Activated T-cell treated with anti-CD3 and anti-CD28 coated beads, Interleukin-2, amount 50 U/mL, for 48 hours (primary cell): ENCODE measurements at places on chromosomes 5 and 9.

DNA sequence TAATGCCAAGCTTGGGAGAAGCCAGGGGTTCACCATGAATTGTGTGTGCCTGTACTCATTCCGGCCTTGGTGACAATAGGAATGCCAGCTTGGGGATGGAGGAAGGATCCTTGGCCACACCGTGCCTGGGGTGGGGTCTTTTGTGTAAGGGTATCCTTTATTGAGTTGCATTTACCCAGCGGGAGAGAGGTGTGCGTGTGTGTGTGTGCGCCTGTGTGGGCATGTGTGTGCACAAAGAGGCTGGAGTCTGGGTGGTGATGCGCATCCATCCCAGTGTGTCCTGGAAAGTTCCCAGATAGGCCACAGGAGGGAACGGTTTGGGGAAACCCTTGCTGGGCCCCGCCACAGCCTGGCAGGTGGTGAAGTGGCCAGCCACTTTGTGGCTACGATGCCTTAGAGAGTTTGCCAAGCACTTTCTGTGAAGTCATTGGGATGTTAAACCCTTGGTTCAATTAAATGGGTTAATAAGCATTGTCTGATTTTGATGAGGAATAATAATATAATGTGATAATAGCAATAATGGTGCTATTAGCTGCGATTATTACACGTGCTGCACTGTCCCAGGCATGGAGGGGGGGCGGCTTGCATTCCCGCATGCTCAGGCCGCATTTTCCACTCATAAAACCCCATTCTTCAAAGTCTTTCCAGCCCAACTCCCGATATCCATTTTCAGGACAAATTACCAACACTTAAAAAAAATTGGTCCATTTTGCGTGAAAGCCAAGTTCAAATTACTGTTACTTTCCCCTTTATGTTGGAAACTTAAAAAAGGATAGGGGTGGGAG, 13.7 kb downstream of the PITX1 start:
- peak; percentile 8 for DNase-seq

- DNase-seq = no peak
These were observed 98.0 kb downstream of the SLC25A46 start for GRCh38 chr5:110836851-110837250.

- no peak for DNase-seq
These were observed 532.2 kb downstream of the ACTL7B start for GRCh38 chr9:108323615-108324014.

DNA sequence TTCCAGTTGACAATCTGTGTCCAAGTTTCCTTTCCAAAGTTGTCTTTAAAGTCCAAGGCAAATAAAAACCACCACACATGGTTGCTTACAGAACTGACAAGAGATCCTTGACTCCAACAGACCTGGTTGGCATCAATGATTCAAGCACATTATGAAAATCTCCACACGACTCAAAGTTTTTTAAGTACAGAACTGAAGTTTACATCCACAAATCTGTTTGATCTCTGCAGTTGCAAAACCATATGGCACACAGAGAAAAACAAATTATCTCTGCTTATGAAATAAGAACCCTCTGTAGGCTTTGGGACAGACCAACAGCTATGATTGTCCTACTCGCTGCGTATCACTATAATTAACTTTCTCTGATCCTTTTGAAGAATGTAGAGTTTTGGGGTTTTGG, 60.8 kb downstream of the MLLT3 start:
- DNase-seq = no peak

DNA sequence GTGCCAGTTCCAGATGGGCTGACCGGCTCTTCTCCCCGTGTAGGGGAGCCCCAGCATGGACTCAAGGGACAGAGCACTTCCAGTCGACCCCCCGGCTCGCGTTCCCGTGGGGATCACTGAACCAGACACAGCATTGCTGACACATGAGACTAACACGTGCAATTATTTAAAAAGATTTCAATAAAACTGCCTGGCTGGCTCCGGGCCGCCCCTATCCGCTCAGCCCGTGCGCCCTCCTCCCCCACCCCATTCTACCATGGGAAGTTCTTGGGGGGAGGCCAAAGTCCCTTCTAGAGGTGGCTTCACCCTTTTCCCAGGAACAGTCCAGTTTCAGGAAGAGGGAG, 4.7 kb downstream of the TESK1 start:
- DNase-seq = no peak

DNA sequence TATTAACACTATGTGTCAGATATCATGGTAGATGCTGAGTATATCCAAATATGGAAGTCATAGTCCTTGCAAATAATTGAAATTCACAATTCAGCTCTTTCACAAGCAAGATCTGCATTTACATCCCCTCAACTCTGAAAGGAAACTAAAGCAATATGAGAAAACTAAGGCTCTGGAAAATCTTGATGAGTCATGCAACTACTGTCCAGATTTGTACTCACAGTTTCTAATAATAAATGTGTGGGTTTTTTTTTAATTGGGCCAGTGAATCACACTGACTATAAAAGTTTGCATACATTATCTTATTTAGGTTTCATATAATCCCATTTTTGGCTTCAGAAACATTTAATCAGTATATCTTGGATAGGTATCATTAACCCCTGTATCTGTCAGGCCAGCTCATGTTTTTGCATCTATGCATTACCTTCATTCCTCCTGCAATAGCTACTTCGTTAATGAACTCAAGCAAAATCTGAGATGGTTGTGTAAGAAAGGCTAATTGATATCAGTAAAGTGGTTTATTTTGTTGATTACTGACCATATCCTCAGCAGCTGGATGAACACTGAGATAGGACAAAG, 58.7 kb upstream of the PRR16 start:
- DNase-seq = no peak

GRCh38 chr5:131589510-131590348, 45.3 kb downstream of the RAPGEF6 start:
- peak; percentile 28 for DNase-seq

DNA sequence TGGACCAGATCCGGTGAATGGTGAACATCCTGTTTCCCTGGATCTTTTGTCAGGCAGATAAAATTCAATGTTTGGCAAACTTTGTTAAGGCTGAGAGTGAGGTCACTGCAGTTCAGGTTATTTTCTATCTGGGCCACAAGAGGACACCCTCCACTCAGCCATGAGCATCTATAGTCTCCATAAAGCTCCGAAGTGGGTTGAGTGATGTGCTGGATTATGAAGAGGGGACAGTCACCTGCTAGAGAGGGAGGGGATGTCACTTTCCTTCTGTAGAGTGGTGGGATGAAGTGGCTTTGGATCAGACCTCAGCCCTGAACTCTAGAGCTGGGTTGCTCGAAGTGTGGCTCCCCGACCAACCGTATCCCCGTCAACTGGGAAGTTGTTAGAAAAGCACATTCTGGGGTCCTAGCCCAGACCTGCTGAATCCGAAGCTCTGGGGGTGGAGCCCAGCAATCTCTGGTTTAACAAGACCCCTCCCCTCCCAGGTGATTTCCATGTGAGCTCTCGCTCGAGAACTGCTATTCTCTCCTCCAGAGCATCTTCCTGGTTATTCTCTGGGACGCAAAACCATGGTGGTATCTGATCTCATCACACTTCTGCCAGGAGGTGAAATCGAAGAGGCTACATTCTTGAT, 31.8 kb upstream of the FGF1 start:
- no peak for DNase-seq

DNA sequence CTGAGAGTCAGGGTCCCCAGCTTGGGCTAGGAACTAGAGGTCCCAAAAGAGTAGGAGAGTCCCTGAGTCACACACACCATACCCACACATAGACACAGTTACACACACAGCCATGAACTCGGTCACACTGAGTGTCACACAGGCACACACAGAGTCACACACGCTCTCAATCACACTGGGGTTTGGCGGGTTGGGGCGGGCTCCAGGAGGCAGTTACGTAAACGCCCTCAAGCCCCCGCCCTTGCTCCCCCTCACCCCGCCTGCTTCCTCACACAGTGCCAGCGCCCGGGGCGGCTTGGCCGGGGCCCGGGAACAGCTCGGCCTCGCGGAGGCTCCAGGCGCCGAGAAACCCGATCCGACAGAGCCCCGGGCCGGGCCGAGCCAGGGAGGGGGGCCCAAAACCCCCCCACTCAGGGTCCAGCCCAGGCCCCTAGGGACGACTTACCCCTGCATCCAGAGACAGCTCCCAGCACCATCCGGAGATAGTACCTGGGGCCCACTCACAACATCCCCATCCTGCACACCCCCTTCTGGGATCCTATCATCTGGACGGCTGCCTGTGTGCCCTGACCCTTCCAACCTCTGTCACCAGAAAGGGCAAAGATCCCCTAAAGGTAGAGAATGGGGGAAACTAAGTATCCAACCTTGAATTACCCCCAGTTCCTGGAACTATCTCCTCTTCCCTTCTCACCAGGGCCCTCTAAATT, 3.5 kb upstream of the CNTFR start:
- no peak for DNase-seq

- no peak for DNase-seq
These were observed 5.3 kb downstream of the PRELID2 start for GRCh38 chr5:145829708-145830361.

GRCh38 chr5:8633696-8634095, 764.7 kb downstream of the MTRR start:
- no peak for DNase-seq

GRCh38 chr9:137807721-137808703, 69.6 kb upstream of the CACNA1B start:
- no peak for DNase-seq

DNA sequence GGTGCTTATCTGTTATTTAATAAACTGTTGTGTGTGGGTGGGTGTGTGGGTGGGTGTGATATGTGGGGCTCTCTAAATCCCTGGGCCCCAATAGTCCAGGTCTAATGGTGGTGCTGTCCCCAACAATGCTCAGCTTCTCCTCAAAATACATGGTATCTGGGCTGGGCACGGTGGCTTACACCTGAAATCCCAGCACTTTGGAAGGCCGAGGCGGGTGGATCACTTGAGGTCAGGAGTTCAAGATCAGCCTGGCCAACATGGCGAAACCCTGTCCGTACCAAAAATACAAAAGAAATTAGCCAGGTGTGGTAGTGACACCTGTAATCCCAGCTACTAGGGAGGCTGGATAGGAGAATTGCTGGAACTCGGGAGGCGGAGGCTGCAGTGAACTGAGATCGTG, 4.5 kb upstream of the ORM1 start:
- peak; percentile 10 for DNase-seq

DNA sequence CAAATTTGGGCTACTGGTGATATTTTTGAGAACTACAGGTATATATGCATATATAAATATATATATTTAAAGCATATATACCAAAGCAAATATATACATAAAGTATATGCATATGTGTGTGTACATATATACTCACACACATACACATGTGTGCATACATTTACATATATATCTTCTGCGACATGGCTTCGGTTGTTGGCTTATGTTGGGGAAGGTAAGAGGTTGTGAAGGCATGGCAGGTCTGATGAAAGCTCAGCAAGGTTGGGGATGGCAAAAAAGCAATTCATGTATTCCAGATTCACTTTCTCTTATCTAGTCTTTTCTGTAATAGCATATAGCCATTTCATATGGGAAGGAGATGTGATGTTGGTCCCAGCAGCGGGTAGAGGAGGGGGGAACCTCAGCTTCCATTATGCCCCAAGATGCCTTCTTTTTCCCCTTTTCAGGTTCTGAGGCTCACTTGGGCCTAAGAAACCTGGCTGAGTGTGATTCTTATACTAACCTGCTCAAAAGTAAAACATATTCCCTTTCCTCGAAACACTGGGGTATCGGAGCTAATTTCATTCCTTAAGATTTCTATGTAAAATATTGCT, 201.7 kb downstream of the MEF2C start:
- DNase-seq = no peak

DNA sequence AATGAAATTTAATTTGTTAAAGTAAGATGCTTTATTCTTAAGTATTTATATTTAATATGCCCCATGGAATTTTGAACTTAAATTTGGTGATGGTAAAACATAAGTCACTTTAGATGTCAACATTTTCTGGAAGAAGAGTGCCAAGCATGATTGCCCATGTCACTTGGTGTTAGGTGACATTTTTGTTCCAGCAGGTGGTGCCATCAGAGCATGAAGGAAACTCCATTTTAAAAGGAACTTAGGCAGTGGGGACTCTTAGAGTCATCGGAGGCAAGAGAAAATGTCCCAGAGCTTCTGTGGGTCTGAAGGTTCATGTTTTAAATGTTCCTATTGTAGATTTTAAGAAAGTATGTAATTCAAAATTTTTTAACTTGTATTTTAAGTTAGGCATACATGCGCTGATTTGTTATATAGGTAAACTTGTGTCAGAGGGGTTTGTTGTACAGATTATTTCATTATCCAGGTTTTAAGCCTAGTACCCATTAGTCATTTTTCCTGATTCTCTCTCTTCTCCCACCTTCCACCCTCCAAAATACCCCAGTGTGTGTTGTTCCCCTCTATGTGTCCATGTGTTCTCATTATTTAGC, 789.3 kb downstream of the SEMA5A start:
- no peak for DNase-seq
